ENCODE measurements at places on chromosomes 7 and 10.

GRCh38 chr7:68420342-68421192 is 1177.7 kb upstream of the AUTS2 start:
- peak; percentile 13 for DNase-seq

DNA sequence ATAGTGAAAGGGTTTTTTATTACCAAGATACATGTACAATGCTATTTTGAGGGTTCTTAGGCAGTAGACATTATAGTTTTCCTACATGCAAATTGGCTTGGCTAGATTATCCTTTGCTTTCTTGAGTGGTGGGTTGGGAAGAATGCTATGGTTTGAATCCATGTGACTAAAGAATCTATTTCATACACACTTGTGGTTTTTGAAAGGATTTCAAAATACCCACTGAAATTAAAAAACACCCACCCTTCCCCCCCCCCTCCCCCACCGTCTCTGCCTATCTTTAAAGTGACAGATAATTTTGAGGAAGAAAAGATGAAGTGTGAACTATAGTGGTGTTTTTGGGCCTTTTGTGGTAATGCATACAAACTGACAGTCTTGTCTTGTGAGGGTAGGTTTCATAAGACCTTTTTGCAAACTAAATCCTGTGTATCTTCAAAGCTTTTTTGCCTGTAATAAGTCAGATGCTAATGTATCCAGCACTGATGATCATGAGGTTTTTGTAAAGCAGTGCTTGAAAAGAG is 90.9 kb downstream of the TPST1 start:
- no peak for DNase-seq

- no peak for DNase-seq
These were observed 59.6 kb upstream of the ADGRA1 start for GRCh38 chr10:133028158-133028557.

GRCh38 chr10:93113042-93113441 is 39.3 kb downstream of the CYP26A1 start:
- DNase-seq, result no peak

DNA sequence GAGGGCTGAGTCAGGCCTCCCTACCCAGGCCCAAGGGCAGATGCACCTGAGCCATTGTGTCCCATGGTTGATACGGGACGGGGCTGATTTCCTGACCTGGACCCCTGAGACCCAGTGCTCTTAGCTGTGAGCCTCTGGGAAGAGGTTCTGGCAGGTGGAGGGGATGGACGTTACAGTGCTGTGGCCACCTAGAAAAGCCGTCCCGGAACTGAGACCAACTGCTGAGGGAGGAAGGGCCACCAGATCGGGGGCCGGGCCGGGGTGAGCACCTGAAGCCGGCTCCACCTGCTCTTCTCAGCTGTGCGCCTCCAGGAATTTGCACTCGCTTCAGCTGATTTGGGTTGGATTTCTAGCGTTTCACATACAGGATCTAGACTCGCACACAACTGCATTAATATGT is 35.4 kb downstream of the CHST12 start:
- no peak for DNase-seq

DNA sequence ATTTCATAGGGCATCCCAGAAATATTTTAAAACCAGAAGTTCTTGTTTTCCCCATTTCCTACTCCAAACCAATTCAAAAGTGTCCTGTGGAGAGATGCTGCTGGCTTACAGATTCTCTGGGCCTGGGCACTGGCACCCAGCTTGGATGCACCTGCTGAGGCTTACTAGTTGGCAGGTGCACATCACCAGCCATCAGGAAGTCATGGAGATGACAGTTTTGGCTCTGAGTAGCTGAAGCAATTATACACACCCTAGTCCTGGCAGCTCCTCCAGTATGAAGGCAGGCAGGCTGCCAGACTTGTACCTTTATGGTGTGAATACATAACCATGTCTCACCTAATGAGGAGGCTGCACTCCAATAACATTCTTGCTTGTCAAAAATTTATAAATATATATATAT is 276.6 kb upstream of the GHITM start:
- DNase-seq, result no peak

GRCh38 chr10:22610610-22611009 is 103.8 kb downstream of the PIP4K2A start:
- DNase-seq, result no peak

DNA sequence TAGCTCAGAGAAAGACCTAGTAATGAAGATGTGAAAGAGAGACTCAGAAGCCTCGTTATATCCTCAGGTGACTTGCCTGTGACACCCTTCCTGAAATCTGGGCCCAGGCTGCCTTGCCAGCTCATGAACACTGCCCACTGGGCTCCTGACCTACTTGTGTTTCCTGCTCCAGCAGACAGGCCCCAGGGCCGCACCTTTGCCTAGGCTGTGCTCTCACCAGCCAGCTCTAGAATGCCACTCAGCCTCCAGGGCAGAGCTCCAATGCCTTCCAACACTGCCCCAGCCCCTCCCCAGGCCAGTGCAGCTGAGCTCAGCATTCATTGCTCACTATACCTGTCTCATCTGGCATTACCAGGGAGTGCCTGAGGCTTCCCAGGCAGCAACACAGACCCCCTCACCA is 94.3 kb downstream of the DLG5 start:
- no peak for DNase-seq

- no peak for DNase-seq
These were observed 63.2 kb downstream of the CACNB2 start for GRCh38 chr10:18203471-18203870.

GRCh38 chr10:12237265-12238220 is 41.6 kb downstream of the CDC123 start:
- DNase-seq, result no peak

Data from frontal cortex (tissue), 4 donors.